ENCODE measurements at places on chromosomes 4 and X. TPM values are rescaled to one million over a fixed set of nuclear protein-coding genes. Genes with fewer than 3 reads are reported as not detected.

The CTAG2 gene
- total RNA-seq, result not detected

The SLC30A9 gene
- 70.2 TPM for total RNA-seq

DNA sequence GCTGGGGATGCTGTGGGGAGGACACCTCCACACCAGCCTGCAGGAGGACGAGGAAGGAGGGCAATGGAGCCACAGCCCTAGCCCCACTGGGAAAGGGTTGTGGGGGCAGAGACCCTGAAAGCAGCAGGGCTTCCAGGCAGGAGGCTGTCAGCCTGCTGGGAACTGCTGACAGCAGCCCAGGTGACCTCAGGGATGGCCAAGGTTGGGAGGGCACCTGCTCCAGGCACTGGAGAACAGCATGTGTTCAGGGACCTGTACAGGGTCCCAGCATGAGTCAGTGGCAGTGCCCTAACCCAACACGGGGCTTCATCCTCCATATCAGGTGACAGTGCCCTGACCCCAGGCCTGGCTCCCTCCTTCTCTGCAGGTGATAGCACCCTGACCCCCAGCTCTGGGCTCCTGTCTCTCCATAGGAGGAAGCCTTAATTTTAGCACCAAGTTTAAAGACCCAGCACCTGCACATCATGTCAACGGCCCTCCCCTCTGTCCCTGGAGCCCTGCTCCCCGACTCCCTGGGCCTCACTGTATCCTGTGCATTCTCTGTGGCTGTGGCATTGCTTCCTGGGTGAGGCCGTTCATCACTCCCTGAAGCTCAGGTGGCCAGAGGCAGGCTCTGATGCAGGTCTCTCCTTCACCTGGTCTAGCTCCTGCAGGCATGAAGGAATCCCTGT lies 66.3 kb downstream of the CRMP1 start:
- DNase-seq, result no peak

GRCh38 chrX:44011506-44011905 lies 38.3 kb upstream of the NDP start:
- no peak for DNase-seq

Measured in glutamatergic neuron (in vitro differentiated cells).